ENCODE measurements at places on chromosomes 3 and 15.

DNA sequence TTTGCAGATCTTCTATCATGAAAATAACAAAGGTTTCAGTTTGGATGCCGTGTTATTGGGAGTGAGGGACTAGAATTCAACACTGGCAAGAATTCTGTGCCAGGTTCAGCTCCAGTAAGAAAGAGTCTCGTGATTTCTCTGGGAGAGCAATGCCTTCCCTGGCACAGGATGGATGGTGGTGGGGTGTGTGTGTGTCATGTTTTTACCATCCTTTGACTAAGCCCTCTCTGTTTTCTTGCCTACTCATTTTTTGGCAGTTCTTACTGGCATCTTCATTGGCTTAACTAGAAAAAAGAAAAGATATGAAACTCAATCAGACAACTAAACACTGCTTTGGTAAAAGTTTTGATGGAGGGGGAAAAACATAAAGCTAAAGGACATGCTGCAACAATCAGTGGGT lies 86.6 kb downstream of the FMN1 start:
- no peak for DNase-seq

DNA sequence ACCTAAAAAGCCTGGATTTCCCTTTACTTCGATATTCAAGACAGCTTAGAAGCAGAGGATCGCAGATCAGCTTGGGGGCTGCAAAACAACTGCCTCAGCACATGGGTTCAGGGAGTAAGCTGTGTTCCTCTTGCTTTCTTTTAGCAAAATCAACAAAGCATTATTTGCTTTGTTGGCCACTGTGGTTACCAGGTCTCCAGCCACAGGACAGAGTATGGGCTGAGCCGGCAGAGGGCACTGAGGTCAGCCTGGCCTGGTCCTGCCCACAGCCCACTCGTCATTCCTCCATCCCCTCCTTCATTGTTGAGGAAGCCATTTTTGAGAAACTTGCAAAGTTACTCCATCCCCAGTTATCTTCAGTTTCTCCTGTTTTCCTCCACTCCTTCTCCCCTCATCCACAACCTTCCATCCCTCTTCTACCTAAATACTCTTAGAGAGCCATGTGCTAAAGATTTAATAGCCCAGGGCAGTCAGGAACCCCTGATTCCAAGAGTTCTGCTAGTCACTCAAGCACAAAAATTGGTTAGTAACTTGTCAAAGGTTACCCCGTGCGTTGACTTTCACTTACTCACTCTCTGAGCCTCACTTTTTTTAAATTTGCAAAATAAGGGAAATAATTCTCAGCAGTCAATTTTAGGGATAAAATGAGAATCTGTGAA lies 60.0 kb upstream of the HES1 start:
- no peak for DNase-seq

- no peak for DNase-seq
Measured at GRCh38 chr3:155228676-155229075, 64.8 kb downstream of the STRIT1 start.

DNA sequence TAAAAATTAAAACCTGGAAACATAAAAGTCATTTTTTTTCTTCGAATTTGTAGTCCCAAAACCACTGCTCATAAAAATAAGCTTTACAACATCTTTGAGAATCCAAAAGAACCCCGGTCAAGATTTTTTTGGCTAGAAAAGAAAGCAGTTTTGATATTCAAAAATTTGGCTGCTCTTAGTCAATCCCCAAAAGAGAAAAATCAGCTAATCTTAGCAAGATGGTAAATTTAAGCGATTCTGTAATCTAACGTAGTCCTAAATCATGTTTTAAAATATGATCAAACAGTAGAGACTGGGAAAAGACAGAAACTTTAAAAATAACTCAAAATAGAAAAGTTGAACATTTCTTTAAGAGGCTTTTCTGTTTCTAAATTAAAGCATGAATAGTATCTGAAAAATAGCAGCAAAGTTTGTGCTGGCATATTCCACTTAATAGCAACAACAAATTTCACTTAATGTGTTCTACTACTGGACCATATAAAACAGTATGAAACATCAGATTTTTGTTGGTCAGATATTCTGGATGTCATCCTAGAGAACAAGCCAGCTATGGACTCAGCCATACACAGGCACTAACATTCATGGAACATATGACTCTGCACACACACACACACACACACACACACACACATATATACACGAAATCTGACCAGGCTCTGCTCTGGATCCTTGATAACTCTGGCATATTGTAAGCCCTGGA lies 19.1 kb upstream of the NR2F2 start:
- no peak for DNase-seq

GRCh38 chr15:57224664-57225063 lies 151.6 kb upstream of the CGNL1 start:
- DNase-seq: no peak

DNA sequence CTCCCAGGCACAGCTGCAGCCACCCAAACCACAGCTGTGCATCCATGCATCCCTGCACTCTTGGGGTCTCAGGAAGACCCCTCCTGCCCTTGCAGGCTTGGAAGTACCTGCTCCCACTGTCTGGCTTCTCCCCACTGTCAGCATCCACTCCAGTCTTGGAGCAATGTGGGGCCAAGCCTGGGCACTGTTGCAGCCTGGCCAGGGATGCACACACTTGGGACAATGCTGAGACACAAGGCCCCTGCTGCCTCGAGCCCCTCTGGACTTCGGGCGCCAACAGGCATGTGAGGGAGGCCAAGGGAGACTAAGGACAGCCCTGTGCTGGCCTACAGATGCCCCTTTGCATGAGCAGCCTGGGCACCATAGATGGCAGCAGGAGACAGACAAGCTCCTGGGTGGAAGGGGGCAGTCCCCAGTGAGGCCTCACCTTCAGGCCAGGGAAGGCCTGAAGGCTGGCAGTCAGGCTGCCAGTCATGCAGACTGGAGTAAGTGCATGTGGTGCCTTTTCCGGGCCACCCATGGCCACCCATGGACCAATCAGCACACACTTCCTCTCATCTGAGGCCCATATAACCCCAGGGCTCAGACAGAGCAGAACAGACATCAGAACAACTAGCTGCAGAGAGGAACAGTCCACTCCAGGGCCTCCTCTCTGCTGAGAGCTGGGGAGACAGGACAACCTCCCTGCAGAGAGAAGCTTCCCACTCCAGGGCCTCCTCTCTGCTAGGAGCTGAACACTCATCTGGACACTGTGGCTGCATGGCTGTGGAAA lies 219.0 kb downstream of the VGLL3 start:
- DNase-seq: no peak

- no peak for DNase-seq
Measured at GRCh38 chr3:51921081-51921578, 18.0 kb upstream of the IQCF1 start.

GRCh38 chr15:83955806-83956265 lies 279.7 kb upstream of the GOLGA6L4 start:
- no peak for DNase-seq

GRCh38 chr3:118128886-118129285 lies 905.8 kb downstream of the IGSF11 start:
- no peak for DNase-seq

GRCh38 chr3:126345231-126345630 lies 12.0 kb downstream of the KLF15 start:
- DNase-seq: no peak

DNA sequence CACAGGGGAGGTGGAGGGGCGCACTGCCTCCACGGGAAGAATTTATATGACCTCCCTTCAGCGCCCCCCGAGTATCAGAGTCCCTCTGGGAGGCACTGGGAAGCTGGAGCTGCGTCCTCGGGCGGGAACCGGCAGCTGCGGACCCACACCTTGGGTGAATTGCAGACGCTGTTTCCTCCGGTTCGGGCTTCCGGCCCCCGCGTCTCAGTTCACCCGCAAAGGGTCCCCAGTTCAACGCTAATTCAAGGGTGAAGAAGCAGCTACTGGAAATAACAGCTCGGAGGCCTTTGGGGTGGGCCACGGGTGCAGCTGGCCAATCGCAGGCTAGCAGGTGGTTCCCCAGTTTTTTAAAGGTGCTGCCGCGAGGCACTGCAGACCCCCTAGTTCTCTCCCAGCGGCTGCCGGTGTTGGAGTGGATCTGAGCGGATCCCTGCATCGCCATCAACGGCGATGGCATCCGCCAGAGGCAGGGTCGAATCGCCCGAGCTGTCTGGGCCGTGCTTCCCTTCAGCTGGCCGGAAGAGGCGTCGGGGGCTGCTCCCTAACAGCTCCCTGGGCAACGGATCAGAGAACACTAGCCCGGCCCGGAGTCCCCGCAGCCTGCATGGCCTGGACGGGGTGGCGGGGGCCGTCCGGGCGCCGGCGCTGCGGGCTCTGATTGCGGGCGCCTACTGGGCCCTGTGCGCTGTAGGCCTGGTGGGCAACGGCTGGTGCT lies 19.4 kb upstream of the ADAMTS7 start:
- DNase-seq: peak; percentile 18

GRCh38 chr3:2628117-2628516 lies 482.1 kb downstream of the IL5RA start:
- DNase-seq: no peak

GRCh38 chr3:12840591-12841148 lies 695 bp downstream of the RPL32 start:
- DNase-seq: no peak

DNA sequence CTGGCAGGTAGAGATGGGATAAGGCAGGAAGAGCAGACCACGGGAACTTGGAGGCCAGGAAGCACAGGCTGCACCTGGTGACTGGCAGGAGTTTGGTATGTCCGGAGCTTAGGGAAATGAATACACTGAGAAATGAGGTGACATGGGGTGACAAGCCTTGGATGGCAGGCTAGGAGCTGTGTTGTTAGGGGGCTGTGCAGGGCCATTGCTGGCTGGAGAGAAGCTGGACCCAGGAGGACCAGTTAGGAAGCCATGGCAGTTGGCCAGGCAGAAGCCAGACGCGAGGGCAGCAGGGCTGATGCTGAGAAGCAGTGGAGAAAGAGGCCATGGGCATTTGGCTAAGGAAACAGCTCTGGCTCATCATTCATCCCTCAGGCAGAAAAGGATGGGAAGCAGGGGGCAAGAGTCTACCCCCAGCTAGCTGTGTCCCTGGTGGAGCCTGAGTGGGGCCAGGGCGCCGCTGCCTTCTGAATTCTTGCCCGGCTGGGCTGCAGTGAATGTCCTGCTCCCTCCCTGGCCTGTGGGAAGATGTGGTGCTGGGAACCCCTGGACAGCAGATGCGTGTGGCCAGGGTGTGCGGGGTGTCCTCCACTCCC lies 255.8 kb downstream of the FAM43A start:
- no peak for DNase-seq

GRCh38 chr15:69820819-69821218 lies 276.9 kb downstream of the TLE3 start:
- DNase-seq: no peak

DNA sequence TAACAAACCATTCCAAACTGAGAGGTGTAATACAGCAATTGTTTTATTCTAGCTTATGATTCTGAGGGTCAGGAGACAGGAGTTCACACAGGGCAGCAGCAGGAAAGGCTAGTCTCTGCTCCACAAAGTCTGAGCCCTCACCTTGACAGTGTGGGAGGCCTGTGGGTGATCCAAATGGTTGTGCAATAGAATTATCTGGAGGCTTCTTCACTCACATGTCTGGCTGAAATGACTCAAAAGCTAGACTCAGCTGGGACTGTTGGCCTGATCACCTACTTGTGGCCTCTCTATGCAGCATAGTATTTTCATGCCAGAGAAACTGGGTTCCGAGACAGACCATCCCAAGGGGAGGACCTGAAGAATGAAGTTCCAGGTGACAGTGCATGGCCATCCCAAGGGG lies 233.9 kb upstream of the UBE2E2 start:
- no peak for DNase-seq

- DNase-seq: no peak
Measured at GRCh38 chr3:132325103-132325606, 7.9 kb downstream of the ACP3 start.

DNA sequence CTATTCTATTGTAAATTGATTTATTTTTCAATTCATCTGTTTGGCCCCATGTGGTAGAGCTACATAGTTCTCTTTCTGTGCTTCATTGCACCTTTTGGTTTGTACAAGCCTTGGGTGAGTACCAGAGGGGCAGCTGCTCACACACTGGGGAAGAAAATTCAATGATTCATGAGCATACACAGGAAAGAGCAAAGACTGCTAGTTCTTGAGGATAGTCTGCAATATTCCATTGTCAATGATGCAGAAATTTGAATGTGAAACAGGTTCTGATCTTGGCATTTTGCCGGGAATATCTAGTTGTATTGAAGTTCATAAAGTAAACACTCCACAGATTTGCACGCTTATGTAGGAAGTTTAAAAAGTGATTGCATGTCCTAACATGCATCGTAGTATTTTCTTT lies 304.6 kb downstream of the NAALADL2 start:
- no peak for DNase-seq

DNA sequence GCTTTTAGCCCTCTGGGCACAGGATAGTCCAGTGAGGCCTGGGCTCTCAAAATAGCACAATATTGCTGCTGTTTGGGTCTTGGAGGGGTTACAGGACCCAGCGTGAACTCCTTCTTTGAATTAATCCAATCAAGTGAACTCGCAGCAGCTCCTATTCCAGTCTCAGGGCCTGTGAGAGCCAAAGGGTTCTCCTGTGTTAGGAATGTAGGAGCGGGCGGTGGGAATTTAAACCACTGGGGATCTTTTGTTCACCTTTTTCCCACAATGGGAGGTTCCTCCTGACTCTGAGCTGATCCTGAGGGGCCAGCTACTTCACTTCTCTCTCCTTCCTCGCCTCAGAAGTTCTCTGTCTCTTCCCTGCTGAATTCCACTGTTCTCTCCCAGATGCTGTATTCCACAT lies 504.0 kb downstream of the UNC13C start:
- DNase-seq: no peak

DNA sequence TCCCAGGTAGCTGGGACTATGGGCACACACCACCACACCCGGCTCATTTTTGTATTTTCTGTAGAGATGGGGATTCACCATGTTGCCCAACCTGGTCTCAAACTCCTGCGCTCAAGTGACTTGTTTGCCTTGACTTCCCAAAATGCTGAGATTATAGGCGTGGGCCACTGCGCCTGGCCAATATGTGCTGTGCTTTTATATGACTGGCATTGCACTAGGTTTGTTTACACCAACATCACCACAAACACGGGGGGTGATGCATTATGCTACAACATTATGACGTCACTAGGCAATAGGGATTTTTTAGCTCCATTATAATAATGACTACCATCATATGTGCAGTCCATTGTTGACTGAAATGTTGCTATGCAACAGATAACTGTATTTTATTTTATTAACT lies 6.9 kb downstream of the APH1B start:
- no peak for DNase-seq

- DNase-seq: no peak
Measured at GRCh38 chr3:102714567-102714966, 279.8 kb downstream of the ZPLD1 start.

GRCh38 chr3:185822221-185823000 lies 2.4 kb downstream of the IGF2BP2 start:
- no peak for DNase-seq

GRCh38 chr3:183092256-183092655 lies 7.0 kb downstream of the MCCC1 start:
- DNase-seq: no peak

DNA sequence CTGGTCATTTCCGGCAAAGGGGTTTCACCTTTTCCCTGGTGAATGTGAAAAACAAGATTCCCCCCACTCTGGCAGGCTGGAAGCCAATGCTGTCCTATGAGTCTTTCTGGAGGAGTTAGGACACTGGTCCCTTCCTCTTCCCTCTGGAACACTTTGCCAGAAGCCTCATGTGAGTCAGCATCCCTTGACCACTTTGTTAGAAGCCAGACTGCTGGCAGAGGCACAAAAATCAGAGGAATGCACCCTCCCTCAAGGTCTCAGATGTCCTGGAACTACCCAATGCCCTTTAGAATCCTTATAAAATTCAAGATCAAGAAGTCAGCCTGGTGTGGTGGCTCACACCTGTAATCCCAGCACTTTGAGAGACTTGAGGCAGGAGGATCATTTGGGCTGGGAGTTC lies 26.6 kb downstream of the ITGB5 start:
- DNase-seq: no peak
